SK-N-SH (cell line): ENCODE measurements at places on chromosomes 6 and 20. TPM values are rescaled to one million over a fixed set of nuclear protein-coding genes. Genes with fewer than 3 reads are reported as not detected.

DNA sequence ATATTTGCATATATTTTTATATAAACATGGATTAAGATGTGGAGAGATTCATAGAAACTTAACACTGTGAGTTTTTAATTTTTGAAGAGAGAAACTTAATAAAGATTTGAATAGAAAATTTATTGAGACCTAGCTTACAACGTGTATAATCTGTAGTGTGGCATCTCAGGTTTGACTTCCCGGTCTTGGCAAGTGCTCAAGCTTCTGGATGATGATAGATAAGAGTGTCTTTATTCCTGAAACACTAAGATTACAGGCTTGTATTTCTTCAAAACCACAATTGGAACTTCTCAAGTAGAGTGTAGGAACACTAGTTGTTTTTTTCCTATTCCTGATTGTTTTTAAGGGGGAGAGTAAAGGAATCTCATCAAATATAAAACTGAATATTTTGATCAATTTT, 64.6 kb upstream of the NOTCH4 start:
- DNase-seq = no peak

GRCh38 chr20:52975029-52975732, 3.0 kb downstream of the TSHZ2 start:
- DNase-seq = peak; percentile 37

GRCh38 chr6:53446151-53446550, 97.4 kb upstream of the ELOVL5 start:
- no peak for DNase-seq

- no peak for DNase-seq
Measured at GRCh38 chr6:137227871-137228302, 8.7 kb upstream of the IFNGR1 start.

DNA sequence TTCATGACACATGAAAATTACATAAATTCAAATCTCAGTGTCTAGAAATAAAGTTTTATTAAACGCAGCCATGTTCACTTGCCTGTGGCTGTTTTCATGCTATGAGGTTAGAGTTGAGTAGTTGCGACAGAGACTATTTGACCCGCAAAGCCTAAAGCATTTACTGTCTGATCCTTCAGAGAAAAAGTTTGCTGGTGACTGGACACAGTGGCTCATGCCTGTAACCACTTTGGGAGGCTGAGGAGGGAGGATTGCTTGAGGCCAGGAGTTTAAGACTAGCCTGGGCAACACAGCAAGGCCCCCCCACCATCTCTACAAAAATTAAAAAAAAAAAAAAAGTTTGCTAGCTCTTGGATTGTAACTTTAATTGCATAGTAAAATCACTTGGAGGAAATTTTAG, 9.2 kb downstream of the SMIM28 start:
- no peak for DNase-seq

DNA sequence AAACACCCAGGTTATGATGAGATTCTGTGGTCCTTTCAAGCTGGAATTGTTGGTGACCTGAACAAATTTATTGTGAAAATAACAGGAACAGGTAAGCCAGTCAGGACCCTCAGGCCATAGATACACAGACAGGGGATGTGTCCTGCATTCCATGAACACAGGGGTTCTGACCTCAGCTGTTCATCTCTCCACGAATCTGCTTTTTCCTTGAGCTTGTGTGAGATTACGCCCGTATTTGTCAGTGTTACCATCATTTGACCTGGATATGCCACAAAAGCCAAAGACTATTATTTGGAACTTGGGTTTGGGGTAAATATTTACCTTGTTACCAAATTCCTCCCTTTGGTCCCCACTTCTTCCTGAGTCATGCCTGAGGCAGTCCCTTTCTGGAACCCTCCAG, 288.9 kb downstream of the PREX1 start:
- no peak for DNase-seq

- DNase-seq = no peak
Measured at GRCh38 chr20:53297154-53297529, 296.5 kb downstream of the ZNF217 start.

GRCh38 chr6:113495521-113495920, 361.6 kb upstream of the MARCKS start:
- no peak for DNase-seq

DNA sequence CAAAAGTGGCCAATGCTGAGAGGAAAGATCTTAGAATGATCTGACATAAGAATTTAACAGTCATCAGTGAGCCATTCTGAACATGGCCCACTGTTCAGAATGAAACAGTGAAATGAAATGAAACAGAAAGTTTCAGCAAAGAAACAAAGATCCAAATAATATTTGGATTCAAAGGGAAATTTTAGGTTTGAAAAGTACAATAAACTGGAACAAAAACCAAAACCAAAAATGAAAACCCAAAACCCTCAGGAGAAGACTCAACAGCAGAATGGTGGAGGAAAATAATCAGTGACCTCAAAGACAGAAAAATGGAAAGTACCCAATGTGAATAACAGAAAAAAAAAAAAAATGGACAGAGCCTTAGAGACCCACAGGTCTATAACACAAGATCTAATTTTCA, 66.1 kb upstream of the EMILIN3 start:
- no peak for DNase-seq

DNA sequence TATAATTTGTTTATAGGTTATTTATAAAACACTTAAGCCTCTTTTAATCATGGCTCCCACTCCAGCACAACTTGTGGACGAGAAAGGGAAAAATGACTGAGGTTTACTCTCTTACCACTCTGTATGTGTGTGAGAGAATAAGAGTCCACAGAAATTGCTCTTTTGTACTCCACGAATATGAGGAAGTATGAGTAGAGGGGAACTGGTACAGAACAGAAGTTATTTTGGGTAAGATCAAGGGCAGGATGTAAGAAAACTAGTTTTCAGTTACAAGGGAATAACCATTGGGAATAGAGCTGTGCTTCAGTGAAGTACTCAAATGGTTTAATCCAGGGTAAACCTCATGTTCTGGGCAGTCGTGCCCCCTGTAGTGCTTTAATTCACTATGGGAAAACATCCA, 72.6 kb downstream of the REV3L start:
- no peak for DNase-seq

- peak; percentile 67 for DNase-seq
Measured at GRCh38 chr20:46151936-46152335, 33.8 kb downstream of the CD40 start.

DNA sequence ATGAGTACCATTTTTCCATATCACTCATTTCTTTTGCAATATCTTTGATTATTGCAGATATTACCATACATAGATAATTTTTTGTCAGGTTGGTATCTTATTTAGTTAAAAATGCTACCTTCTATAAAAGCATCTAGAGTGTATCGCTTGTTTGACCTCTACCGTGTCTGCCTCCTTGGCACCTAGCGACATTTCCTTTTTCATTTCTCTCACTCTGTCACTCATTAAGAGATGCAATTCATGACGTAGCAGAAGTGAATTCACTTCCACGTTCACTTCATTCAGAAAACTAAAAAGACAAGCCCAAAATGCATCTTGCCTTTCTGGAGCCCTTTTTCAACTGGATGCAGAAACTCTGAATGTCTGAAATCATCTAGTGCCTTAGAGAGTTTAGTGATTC, 172.9 kb downstream of the MMS22L start:
- DNase-seq = no peak

DNA sequence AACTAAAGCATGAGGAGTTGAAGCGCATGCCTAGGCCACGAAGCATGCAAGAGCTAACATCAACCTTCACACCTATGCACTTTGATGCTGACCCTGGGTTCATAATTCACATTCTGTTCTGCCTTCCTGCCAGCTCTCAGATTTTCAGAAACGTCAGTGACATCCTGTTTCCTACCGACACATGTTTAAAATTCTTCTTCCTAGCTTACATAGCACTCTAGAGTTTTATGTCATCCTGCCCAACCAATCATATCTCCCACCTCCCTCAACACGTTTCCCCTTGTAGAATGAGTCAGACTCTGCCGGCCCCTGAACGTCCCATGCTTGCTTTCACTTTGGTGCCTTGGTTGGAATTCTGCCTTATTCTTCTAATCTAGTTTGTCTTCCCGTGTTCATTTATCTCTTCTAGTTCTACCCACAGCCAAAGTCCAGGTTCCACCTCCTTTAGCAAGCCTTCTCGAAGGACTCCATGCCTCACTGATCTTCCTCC, 97.2 kb upstream of the MAP7 start:
- DNase-seq = no peak

GRCh38 chr6:26053992-26054780, 33.0 kb upstream of the HFE start:
- DNase-seq = no peak

DNA sequence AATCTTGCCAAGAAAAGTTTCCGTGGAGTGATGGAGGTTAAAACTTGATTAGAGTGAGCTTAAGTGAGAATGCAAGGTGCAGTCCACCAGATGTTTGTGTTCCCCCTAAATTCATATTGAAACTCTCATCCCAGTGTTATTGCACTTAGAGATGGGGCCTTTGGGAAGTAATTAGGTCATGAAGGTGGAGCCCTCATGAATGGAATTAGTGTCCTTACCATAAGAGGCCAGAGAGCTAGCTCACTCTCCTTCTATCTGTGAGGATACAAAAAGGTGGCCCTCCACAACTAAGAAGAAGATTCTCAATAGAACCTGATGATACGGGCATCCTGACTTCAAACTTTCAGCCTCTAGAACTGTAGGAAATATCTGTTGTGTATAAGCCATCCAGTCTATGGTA, 258.6 kb downstream of the GRIK2 start:
- DNase-seq = no peak

DNA sequence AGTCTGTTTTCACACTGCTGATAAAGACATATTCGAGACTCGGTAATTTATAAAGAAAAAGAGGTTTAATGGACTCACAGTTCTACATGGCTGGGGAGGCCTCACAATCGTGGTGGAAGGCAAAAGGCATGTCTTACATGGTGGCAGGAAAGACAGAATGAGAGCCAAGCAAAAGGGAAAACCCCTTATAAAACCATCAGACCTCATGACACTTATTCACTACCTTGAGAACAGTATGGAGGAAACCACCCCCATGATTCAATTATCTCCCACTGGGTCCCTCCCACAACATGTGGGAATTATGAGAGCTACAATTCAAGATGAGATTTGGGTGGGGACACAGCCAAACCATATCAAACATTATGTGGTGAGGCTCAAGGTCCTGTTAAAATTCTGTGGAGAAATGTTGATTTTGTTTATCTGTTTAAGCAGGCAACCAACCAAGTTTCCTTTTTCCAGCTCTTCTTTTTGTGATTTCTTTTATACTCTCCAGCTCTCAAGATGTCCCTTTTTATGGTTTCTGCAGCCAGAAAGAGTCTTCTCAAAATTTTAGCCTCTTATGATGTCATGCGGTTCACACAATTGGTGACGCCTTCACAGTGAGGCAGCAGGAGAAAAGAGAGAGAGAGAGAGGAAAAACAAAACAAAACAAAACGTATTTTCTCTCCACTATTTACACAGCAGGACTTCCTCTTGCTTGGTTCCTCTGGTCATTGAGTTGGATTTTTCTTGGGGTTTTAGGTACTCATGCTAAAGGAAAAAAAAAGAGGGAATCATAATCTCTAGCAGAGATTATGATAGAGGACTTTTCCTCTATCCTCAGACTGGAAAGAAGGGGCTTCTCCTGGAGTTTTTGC, 18.0 kb downstream of the AIG1 start:
- DNase-seq = no peak

DNA sequence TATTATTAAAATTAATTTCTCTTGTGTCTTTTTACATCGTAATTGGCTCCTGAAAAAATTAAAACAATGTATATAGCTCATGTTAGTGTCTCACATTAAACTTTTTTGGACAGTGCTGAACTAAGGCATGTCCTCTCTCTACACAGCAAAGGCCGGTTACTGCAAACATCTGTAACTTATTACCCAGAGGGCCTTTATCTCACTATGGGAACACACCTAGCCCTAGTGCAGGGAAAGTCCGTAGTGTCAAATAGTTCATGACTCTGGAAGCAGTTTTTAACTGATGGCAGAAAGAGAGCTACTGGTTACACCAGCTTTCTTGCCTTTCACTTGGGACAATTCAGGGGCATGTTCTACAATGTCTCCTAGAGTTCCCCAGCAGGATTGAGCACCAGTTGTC, 82.2 kb downstream of the PAK5 start:
- DNase-seq = no peak

DNA sequence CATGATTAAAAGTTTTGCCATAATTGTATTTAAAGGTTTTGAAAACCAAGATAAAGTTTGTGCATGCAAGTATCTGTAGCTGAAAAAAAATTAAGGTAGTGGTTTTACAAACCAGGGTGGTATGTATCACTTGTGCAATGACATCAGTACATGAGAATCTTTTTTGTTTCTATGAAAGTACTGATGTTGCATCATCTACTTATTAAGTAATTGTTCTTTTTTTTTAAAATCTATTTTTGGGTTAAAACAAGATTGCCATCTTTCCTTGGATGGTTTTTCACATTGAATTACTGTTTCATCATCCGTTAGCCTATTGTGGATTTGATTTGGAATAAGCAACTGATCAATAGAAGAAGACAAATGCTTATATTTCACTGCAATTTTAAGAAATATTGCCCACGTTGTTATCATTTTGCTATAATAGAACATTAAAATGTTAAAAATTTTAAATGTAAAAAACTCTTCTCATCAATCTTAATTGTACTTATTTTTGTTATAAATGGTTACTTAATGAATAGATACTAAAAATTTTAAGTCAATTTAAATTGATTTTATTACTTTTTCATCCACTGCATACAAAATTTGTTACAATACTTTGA, 39.8 kb upstream of the TAGAP start:
- DNase-seq = no peak

GRCh38 chr20:17872434-17872833, 96.2 kb downstream of the SNX5 start:
- DNase-seq = no peak

DNA sequence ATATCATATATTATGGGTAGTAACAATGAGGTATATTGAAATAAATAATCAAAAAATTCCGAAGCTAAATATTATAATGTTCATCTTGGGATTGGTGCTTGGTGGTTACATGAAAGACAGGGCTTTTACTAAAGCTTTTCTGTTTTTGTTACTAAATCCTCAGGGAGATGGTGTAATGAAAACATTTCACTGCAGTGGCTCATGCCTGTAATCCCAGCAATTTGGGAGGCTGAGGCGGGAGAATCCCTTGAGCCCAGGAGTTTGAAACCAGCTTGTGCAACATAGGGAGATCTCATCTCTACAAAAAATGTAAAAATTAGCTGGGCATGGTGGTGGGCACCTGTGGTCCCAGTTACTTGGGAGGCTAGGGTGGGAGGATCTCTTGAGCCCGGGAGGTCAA, 42.9 kb downstream of the AFG1L start:
- DNase-seq = no peak

Gene MAP7
- 0.76 and 0.97 TPM in 2 replicates for polyA plus RNA-seq

Gene FUT9
- under 0.01 and 0.02 TPM in 2 replicates for polyA plus RNA-seq

Gene NQO2
- polyA plus RNA-seq = 19.2 and 22.5 TPM in 2 replicates
